Smooth muscle cell of the brain vasculature (primary cell): ENCODE measurements at places on chromosomes 1 and 21.
A peak's percentile ranks its signal among the peaks of the same experiment; 100 is the strongest.

DNA sequence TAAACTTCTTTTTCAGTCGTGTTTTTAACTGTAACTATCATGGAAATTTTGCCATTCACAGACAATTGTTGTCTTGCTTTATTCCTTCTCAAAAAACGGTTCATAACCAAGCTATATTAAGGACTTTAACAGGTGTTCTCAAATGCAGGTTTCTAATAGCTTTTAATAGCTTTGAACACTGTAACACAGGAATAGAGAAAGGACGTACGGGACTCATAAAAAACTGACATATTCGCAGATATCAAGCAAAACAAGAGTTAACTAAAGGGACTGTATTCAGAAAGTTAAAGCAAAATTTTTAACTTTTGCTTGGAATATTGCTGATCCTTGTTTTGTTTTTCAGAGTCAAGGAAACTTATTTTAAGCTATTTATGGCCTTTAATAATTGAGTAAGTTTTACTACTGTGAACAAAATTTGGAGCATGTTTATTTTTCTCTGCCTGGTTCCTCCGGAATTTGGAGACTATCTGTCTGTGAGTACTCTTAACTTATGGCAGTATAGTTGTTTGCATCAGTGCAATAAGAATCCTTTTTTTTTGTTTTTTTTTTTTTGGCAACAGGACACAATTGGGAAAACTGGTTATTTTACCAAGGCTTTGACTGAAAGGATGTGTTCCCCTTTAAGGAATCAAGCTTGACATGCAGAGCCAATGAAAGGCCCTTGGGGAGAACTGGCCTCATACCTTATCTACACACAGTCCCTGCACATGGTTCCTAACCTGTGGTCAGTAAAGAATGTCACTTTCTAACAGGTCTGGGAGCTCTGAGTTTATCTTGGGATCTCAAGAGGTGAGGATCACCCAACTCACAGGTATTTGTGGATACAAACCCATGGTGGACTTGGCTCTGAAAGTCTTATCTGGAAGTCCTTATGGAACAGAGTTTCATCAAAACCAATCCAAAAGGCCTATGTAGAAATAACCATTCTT, 5.8 kb upstream of the CD46 start:
- no peak for DNase-seq

DNA sequence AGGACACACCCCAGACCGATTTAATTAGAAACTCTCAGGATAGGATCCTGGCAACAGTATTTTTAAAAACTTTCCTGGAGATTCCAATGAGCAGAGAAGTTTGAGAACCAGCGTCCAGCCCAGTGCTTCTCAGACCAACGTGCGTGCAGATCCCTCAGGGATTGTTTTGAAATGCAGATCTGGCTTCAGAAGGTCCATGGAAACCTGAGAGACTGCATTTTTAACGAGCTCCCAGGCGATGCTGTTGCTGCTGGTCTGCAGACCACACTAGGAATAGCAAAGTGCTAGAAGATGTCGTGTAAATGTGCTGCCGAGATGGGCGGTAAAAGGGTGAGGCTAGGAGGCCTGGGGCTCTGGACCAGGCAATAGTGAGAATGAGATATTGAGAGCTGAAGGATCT, 18.4 kb upstream of the CASQ1 start:
- DNase-seq: no peak

- DNase-seq: no peak
Measured at GRCh38 chr21:36255663-36256062, 64.3 kb upstream of the MORC3 start.

GRCh38 chr1:183349201-183349711, 68.9 kb downstream of the NMNAT2 start:
- no peak for DNase-seq

- DNase-seq: no peak
Measured at GRCh38 chr1:111582644-111583618, 36.7 kb upstream of the RAP1A start.

DNA sequence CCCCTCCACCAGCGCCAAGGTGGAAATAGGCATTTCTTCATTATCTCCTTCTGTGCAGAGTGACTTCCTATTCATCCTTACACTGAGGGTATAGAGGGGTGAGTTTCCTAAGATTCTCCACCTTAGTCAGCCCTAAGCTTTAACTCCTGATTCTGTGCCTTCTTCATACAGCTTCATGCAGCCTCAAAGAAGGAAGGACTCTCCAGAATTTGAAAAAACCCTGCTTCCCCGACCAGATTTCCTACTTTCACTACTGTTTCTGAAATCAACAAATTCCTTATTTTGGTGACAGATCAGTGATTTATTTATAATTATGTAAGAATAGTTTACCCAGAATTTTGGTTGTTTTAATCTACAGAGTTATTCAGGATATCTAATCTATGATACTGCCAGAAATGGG, 28.6 kb downstream of the GFI1 start:
- DNase-seq: no peak

GRCh38 chr1:51558375-51558924, 39.4 kb upstream of the EPS15 start:
- DNase-seq: no peak

- no peak for DNase-seq
Measured at GRCh38 chr1:29133861-29134694, 10.4 kb upstream of the TMEM200B start.

GRCh38 chr1:155892796-155893195, 18.4 kb downstream of the RIT1 start:
- DNase-seq: no peak

DNA sequence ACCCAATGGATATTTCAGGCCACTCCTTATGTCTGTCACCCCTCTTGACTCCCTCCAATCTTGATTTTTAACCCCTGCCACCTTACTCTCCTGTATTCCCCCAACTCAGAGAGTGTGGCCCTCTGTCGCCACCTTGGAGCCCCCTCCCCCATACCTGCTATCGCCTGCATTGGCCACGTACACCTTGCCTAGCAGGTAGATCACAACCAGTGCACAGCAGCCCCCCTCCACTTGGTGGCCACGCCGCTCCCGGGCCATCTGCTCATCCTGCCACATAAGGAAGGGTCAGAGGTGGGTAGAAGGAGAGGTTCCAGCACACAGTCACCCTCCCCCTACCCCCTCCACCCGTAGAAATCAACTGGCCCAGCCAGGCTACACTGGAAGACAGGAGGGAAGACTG, 2.9 kb downstream of the PPM1J start:
- no peak for DNase-seq

GRCh38 chr1:225847610-225848009, 34.6 kb downstream of the TMEM63A start:
- DNase-seq: no peak

- no peak for DNase-seq
Measured at GRCh38 chr1:82858031-82858430, 1057.3 kb downstream of the ADGRL2 start.

- no peak for DNase-seq
Measured at GRCh38 chr1:5108740-5109139, 454.3 kb downstream of the AJAP1 start.

GRCh38 chr1:90717665-90718410, 736 bp upstream of the BARHL2 start:
- no peak for DNase-seq

DNA sequence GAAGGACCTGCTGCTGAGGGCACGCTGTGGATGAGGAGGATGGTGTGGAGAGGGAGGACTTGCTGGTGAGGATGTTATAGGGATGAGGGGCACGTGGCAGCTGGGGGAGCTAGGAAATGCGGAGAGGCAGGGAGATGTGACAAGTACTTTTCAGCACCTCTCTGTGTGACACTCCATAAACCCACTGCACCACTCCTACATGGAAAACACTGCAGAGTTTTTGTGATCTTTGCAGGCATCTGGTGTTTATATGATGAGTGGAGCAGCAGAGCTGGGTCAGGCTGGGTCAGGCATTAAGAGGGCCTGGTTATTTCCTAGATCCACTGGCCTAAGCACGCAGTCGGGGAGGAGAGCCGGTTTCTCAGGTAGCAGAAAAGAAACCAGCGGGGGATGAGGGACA, 167.3 kb upstream of the COA6 start:
- DNase-seq: no peak

DNA sequence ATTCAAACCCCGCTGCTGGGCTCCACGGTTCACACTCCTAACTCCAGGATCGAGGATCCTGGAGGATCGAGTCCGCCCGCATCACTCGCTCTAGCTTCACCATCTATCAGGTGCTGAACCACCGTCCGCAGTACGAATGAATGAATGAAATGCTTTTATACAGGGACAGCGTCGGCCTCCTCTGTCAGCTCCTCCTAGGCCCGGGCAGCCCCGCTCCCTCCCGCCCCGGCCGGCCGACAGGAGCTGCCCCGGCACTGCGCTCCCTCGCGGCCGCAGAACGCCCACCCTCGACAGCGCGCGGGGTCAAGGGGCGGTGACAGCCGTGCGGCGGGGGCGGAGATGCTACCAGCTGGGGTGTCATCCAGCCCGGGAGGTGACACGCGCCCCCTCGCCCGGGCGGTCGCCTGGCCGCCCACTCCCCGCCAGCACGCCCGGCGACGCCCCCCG, 520 bp downstream of the ZBTB17 start:
- no peak for DNase-seq

- DNase-seq: no peak
Measured at GRCh38 chr1:230153641-230154296, 86.7 kb downstream of the GALNT2 start.

GRCh38 chr1:80218112-80218511, 1211.6 kb upstream of the ADGRL4 start:
- peak; percentile 35 for DNase-seq

DNA sequence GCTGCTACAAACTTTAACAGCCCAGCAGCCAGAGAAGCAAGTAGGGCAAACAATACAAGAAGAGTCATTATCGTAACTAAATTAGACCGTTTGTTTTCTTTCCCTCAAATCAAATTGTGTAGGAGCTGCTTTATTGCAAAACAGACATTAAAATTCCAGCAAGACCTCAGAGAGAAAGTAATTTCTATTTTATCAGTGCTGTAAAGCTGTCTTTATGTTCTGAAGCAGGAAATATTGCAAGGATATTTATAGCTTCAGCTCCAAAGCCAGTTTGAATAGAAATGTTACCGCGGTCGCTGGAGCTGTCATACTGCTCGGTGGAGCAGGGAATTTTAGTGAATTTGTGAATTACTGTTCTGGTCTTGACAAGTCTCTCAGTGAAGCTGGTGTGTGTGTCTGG, 503.8 kb upstream of the PLXNA2 start:
- no peak for DNase-seq

- DNase-seq: no peak
Measured at GRCh38 chr1:46399307-46399706, 5.2 kb downstream of the FAAH start.

DNA sequence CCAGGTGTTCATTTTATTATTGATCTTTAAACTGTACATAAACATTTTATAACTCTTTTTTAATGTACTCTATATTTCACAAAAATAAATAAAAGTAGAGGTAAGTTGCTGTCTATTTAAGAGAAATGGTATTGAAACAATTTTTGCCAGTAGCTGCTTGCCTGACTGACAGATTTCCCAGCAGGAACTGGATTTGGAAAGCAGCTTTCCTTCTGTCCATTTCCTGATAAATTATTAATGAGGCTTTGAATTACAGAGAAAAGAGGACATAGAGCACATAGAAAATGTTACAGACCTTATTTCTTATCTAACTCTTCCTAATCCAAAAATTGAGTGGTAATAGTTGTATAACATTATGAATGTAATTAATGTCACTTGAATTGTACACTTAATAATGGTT, 79.7 kb upstream of the BCL10 start:
- no peak for DNase-seq

DNA sequence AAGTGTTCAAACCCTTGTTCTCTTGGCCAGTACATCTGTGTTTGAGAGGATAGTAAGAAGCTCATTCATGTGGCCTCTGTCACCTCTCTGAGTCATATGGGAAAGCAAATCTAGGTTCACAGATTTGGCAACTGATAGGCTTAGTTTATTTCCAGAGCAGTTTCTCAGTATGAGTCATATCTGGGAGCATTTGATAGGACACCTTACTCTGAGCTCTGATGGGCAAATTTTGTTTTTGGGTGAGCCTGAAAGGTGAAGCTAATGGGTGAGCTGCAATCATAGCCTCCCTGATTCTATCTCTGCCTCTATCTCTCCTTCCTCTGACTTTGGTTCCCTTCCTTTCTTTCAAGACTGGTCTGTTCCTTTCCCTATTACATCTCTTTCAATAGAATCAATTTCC, 134.4 kb downstream of the S1PR1 start:
- DNase-seq: no peak

DNA sequence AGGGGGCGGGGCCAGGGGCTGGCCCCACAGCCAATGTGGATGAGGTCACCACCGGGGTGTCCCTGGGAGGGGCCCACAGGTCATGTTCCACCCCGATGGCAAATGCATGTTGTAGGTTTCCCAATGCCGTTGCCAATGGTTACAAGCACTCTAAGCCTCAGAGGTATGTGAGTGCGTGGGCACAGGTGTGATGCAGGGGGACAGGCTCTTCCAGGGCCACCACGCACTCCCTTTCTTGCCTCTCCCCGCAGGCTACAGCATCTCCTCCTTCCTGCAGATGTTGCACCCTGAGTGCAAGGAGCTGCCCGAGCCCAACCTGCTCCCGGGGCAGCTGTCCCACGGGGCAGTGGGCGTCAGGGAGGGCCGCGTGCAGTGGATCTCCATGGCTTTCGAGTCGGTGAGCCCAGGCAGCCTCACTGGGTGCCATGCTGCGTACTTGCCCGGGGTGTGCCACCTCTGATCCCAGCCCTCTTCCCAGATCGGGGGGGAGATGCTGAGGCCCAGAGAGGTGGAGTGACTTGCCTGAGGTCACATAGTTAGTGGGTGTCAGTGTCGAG, 52.4 kb downstream of the DISP3 start:
- DNase-seq: no peak

DNA sequence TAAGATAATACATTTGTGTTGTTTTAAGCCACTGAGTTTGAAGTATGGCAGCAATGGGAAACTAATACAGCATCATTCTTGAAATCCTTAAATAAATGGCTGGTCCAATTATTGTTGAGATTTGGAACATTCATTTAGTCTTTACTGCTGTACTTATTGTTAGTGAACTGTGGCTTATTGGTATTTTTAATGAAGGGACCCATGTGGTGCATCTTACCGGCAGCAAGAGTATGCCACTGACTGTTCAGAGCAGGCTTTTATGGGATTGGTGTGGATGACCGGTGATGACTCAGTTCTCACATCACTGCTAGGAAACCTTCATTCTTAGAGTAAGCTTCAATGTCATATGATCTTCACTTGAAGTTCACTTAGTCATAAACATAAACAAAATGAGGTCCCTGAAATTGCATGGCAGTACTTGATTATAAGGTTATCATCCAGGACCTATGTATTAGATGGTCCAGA, 31.5 kb downstream of the PRKAA2 start:
- peak; percentile 36 for DNase-seq

GRCh38 chr21:46636550-46637285, 1.2 kb downstream of the PRMT2 start:
- no peak for DNase-seq

- no peak for DNase-seq
Measured at GRCh38 chr1:75745276-75745675, 20.8 kb downstream of the ACADM start.

DNA sequence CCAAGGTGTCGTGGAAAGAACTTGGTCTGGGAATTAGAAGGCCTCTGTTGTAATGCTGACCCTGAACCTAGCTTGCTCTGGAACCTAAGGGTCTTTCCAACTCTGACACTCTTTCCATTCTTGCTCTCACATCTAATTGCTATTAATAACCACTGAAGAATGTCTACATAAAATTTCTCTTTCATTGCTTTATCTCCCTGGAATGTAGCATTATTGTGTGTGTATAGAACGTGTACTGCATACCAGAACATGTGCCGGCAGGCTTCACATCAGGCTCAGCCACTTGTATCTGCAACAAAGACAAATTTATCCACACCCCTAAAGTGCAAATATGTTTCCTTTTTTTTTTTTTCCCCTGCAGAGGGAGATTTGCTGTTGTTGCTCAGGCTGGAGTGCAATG, 13.9 kb upstream of the LAX1 start:
- no peak for DNase-seq

- DNase-seq: no peak
Measured at GRCh38 chr1:246069581-246069980, 437.5 kb downstream of the SMYD3 start.
